ENCODE measurements at places on chromosomes 1 and 21.

DNA sequence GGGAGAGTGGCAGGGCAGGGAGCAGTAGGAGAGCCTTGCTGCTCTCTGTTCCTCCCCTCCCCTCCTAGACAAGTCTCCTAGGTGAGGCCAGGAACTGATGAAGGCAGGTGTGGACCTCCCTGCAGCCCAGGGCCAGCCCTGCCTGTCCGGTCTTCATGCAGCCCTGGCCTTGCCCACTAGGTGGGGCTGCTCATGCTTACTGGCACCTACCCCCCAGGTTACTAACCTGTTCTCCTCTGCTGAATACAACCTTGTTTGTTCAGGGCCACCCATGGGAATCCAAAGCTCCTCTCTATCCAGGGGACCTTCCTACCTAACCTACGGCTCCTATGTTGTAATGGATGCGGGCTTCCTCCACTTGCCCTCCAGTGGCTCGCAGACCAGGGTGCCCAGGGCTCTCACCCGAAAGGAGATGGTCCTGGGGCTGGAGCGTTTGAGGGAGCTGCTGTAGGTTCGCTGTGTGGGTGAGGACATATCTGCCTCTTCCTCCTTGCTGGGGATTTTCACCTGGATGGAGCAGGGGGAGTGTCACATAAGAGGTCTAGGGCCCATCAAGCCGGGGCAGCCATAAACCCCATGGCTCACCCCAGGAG, 7.9 kb upstream of the TNNT2 start:
- no peak for DNase-seq

GRCh38 chr1:25064465-25065240, 134.6 kb upstream of the RUNX3 start:
- DNase-seq = no peak

DNA sequence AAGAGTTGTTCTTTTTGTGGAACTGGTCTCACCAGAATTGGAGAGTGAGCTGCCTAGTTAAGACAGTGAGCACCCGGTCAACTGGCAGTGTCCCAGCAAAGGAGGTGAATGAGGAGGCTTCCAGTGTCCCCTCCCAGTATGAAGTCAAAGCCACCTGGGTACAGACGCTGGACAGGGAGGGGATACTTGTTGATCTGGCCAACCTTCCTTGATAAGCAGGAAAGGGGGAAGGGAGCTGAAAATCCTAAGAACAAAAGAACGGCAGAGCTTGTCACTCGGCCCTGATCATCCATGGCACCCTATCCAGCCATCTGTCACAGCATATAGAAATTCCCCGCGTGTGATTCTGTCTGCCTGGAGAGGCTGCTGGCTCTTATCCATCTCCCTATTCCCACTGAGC, 91.5 kb downstream of the SSBP3 start:
- DNase-seq = no peak

DNA sequence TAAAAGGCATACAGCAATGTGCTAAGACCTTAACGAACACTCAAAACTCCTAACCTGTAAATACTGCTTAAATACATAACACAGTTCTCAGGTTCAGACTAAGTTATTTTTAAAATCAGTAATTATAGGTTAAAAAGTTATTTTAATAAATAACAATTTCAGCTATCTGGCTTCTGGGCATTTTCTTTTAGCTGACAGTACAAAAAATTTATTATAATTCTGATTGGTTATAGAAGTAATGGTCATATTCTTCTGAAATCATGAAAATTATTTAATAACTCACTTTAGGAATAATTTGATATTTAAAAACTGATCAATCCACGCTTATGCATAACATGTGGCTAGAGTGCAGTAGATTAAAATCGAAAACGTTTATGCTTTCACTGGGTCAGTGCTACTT, 10.7 kb downstream of the RGS18 start:
- DNase-seq = no peak

- peak; percentile 64 for DNase-seq
Measured at GRCh38 chr1:1371746-1372711, 3.0 kb downstream of the AURKAIP1 start.

- no peak for DNase-seq
Measured at GRCh38 chr1:109730666-109731065, 10.2 kb downstream of the GSTM3 start.

DNA sequence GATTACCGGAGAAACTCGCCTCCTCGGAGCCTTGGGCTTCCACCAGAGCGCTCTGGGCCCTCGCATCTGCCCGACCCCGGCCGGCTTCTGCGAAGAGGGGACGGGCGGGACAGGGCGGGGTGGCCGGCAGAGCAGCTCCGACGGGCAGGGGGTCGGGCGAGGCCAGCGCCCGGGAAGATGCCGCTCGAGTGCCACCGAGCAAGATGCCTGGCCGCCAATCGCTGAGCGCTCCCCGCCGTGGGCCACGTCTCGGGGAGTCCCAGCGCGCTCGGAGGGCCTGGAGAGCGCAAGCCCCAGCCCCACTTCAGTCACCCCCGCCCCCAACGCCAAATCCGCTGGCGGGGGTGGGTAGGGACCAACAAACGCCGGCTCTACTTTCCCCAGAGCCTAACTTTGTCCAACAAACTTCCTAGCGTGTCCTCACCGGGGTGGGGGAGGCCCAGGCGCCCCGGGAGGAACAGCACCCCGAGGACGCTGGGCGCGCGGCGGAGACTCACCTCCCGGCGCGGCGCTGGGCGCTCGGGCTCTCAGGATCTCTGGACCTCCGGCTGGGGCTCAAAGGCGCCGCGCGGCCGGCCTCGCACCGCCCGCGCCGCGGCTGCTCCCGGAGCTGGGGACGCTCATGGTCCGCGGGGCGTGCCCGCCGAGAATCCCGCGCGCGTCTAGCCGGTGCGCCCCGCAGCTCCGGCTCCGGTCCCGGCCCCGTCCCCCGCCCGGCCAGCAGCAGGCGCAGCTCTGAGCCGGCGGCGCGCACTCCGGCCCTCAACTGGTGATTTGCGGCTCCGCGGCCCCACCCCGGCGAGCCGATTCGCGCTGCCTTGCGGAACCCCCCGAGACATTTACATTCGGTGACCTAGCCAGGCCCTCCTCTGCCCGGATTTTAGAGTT, at the start of gene BCAR3:
TSS of gene BCAR3 (minus strand) at position 737 of the 888 bp plus-strand sequence. CDS start 6,907 bp downstream, outside the sequence.
- DNase-seq = peak; percentile 76
